ENCODE measurements at places on chromosomes 13 and 19.

- no peak for DNase-seq
These were observed 355.8 kb downstream of the MYO16 start for GRCh38 chr13:108985166-108985565.

DNA sequence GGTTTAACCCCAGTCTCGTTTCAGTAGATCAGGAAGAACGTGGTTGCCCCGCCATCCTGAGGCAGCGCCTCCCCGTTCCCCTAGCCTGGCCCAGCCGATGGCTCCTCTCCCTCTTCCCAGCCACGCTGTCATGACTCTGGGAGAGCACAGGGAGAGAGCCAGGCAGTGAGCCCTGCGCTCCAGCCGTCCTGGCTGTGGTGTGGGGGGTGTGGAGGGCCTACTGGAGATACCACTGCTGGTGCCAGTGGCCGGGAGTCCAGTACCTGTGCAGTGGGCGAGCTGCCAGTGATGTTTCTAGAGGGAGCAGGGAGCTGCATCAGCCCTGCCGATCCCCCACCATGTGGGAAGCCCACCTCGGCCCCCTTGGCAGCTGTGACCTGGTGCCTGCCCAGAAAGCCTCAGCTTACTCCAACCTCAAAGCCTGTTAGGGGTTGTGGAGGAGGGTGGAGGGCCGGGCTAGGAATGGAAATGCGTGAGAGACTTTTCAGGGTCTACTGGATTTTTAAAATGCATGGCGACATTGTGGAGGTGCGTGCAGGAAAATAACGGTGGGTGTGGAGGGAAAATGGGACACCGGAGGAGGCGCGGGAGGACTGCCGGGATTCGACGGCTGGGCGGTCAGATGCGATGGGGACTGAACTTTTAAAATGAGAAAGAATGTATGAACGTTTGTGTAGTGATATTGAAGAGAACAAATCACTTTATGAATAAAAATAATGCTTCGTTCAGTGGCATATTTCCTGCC, 4.9 kb downstream of the TEX29 start:
- no peak for DNase-seq

DNA sequence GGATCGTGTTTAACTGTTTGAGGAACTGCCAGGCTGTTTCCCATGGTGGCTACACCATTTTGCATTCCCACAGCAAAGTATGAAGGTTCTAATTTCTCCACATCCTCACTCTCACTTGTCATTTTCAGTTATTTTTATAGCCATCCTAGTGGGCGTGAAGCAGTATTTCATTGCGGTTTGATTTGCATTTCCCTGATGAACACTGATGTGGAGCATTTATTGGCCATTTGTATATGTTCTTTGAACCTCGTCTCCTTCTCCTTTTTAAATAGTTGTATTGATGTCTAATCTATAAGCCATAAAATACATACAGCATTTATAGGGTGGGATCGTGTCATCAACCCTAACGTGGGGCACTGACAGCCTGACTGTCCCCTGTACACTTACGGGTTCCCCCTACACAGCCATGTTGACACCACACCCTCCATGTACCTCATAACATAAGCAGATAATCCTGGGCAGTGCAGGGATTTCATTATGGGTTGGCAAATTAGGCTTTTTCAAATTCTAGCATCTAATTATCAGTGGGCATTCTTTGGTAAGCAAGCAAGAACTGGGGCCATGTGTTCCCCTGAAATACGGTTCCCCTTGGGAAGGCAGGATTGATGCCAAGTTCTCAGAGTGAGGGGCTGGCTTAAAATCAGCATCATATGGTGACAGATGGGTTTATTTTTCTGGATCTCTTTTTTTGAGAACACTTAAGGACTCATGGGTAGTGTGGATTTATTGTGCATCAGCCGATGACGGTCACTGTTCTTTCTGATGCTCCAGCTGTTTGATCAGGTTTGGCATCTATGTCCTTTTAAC, 11.6 kb upstream of the ZBTB45 start:
- DNase-seq: no peak

- DNase-seq: no peak
These were observed 43.2 kb downstream of the SUGT1 start for GRCh38 chr13:52695856-52696255.

GRCh38 chr13:41678249-41678648, 220.9 kb downstream of the RGCC start:
- DNase-seq: no peak

- no peak for DNase-seq
These were observed 77.9 kb upstream of the TEX29 start for GRCh38 chr13:111242585-111242984.

GRCh38 chr13:53126841-53127245, 98.2 kb downstream of the OLFM4 start:
- DNase-seq: no peak

- DNase-seq: no peak
These were observed 166.5 kb downstream of the COG6 start for GRCh38 chr13:39821977-39822376.

DNA sequence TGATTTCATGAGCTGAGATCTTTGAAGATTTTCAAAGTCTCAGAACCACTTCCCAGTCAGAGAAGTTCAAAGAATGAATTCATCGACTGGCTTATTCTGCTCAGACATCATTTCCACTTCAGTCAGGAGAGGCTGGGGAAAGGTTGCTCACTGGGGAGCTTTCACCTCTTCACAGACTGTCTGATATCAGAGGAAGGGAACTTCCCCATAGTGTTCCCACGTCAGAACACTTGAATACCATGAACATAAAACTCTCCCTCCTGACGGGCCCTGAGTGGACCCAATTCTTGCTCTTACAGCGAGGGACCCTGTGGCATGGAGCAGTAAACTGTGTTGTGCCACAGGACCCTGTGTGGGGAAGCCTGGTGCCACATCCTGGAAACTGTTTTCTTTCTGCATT, 492.6 kb downstream of the COG6 start:
- no peak for DNase-seq

All from NCI-H1417 treated with DMSO at 0.1 percent for 48 hours (cell line).